ENCODE measurements at places on chromosomes 11 and 22.

DNA sequence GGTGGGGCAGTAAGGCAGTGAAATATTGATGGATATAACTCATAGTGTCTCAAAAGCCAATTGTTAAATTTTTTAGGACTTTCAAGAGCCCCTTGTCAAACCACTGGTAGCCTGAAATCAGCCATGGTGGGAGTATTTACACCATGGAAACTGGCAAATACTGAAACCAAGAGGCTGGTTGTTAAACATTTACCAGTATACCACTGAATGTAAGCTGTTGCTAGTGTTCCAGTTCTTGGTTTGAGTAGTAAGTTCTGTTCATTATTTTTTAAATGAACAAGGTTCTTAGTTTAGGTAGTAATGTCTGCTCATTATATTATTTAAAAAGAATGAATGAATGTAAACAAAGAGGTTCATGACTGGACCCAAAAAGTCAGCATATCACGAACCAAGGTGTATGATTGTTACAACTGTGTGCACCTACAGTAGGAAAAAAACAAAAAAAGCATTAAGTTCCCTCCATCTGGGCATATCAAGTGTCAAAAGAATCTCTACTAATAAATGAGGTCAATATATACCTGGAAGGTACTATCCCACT is 4.5 kb upstream of the EIF3F start:
- DNase-seq, result no peak

- DNase-seq, result no peak
Observed at GRCh38 chr11:111213256-111213655, 32.3 kb upstream of the POU2AF2 start.

DNA sequence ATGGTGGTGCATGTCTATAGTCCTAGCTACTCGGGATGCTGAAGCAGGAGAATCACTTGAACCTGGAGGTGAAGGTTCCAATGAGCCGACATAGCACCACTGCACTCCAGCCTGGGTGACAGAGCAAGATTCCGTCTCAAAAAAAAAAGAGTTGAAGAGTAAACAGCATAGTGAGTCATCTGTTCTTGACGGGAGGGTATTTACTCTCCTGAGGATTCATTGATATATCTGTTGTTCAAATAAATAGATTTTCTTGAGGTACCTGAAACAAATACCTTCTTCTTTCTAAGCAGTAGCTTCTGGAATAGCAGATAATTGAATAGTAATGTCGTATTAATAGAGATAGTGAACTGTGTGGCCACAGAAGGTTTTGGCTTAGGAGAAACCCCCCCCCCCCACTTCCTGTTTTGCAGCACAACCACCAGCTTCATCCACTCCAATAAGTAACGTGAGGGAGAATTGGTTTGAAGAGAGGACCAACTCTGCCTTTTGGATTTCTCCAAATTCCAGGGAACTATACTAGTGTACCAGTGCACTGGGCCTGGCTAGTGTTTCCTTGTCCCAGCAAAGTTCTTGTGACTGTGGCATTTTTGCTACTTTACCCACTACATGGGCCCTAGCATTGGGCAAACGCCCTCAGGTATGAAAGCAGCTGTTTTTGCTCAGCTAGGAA is 90.0 kb downstream of the PRMT3 start:
- DNase-seq, result no peak

DNA sequence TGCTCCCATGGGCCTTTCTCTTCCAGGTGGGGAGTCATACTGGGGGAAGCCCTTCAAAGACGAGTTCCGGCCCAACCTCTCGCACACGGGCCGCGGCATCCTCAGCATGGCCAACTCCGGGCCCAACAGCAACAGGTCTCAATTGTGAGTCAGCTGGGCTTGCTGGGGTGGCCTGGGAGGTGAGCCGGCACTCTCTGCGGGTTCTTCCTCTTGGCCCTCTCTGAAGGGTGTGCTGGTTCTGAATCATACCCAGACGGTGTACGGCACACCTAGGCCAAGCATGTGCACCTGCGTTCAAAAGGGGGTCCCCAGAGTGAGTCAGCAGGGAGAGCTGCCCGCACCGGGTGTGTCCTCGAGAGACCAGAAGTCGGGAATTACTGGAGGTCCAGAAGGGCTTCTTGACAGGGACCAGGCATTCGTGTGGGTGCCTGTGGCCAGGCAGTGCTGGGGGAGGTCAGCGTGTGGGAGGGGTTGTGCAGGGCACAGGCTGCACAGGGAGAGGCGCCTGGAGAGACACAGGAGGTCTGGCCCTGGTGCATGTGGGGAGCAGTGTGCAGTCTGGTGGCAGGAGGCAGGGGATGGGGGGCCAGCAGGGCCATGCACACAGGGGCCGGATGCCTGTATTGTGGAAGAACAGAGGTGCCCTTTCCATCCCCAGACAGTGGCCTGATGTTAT is 23.0 kb downstream of the PPIL2 start:
- DNase-seq, result no peak

DNA sequence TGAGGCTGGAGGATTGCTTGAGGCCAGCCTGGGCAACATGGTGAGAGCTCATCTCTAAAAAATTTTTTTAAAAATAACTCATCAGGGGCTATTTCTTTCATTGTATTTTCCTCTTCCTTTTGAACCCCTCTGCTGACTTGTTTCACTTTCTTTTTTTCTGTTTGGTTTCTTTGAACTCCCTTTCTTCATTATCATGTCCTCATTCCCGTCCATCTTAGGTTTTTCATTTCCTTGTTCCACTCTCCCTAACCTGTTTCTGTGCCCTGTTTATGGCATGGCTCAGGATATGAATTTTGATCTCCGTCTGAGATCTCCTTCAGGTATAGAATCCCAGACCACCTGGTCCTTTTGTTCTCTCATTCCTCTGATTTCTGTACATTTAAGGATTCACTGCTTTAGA is 12.5 kb downstream of the MARK2 start:
- DNase-seq, result no peak

GRCh38 chr11:58003036-58003435 is 20.6 kb upstream of the OR9Q1 start:
- DNase-seq, result no peak

DNA sequence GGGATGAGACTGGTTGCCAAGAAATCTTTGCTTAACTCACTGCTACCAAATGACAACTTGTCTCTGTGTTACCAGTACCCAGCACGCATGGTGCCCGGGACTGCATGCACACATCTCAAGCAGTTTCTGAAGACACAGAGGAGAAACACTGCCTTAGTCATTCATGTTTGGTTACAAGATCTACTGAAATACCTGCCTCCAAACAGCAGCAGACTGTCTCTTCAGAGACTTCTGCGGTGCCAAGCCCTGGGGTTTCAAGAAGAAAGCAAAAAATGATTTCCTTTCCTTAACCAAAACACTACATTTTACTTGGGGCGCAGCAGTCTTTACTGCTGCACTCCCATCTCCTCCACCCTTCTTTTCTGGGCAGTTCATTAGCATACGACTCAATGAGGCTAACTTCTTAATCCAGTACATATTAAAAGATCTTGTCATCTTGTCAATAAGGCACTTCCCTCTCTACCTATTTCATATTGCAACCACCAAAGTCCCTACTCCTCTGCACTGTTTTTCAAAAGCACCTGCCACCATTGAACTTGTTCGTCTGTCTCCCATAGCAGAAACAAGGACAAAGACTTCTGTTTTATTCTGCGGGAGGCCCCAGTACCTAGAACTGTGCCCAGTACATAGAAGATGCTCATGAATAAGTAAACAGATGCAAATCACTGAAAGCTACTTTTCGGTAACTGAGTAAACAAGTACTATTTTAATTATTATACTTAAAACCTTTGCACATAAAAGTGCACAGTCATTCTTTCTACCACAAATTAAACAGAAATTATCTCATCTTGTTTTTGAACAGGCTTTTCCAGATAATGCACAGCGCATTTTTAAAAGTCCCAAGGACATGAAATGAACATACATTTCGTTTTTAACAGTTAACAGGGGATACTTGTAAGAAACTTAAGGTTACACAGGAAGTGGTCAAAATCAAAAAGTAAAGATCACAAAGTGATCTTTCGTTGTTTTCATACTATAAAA is 4.0 kb downstream of the NAP1L4 start:
- no peak for DNase-seq

GRCh38 chr11:16946477-16947282 is 67.5 kb downstream of the PLEKHA7 start:
- DNase-seq, result no peak

- no peak for DNase-seq
Observed at GRCh38 chr11:125251214-125251545, 86.6 kb downstream of the PKNOX2 start.

GRCh38 chr22:37910890-37911672 is 5.0 kb downstream of the MICALL1 start:
- DNase-seq, result no peak

DNA sequence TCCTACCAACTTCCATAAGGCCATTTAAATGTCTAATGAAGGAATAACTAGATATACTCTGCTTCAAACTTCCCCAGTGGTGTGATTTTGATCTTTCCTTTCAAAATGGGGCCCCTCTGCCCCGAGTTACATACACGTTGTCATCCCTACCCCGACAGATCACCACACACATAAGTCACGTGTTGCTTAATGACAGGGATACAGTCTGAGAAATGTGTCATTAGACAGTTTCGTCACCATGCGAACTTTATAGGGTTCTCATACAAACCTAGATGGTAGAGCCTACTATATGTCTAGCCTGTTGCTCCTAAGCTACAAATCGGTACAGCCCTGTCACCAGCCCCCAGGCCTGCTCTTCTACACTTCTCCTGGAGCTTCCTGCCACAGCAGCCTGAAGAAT is 49.8 kb upstream of the SCUBE2 start:
- no peak for DNase-seq

GRCh38 chr11:17831883-17832282 is 97.3 kb downstream of the KCNC1 start:
- no peak for DNase-seq

DNA sequence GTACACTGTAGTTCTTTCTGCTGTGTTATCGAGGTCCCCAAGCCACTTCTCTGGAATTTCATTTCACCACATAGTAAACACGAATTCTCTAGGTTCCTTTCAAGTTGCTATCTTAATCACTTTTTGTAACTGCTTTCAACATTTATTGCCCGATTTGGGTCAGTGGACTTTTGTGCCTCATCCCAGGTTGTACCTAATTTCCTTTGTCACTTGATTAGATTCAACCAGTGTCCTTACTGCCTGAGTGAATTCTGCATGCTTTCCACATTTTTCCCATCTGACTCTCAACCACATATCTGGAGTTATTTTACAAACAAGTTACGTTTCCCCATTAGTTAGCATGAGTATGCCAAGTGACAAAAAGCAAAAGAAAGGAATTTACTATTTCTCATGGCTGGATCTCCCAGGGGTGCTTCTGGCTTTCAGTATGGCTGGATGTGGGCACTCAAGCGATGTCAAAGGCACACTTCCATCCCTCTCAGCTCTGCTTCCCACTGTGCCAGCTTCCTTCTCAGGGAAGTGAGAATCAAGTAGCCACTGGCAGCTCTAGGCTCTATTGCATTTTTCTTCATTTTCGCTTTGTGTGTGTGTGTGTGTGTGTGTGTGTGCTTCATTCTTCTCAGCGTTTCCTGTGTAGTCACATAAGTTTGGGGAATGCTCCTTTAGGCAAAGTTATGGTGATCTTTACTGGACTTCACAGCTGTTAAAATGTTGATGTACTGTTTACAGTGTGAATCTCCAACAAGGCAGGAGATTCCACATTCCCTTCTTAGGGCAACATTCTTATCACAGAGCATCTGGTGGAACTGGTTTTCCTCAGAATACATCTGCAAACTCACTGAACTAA is 128.9 kb downstream of the DBX1 start:
- no peak for DNase-seq

GRCh38 chr22:31148953-31149627 is 8.8 kb upstream of the PLA2G3 start:
- no peak for DNase-seq

DNA sequence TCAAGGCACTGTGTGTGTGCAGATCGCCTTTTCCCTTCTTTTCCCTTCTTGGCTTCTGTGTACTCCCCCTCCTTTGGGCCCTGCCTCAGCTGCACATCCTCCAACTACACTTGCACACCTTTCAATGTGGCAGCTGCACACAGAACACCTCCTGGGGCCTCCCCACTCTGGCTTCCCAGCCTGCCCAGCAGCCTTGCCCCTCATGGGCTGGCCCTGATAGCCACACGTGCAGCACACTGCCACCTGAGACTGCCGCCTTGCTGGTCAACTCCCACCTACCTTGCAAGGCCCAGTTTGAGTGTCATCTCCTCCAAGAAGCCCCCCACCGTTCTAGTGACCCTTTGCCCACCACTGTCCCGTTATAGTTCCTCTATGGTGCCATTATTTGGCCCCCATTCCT is 77.3 kb upstream of the ARFGAP3 start:
- no peak for DNase-seq

GRCh38 chr11:74749965-74750296 is 1.3 kb downstream of the RNF169 start:
- no peak for DNase-seq

DNA sequence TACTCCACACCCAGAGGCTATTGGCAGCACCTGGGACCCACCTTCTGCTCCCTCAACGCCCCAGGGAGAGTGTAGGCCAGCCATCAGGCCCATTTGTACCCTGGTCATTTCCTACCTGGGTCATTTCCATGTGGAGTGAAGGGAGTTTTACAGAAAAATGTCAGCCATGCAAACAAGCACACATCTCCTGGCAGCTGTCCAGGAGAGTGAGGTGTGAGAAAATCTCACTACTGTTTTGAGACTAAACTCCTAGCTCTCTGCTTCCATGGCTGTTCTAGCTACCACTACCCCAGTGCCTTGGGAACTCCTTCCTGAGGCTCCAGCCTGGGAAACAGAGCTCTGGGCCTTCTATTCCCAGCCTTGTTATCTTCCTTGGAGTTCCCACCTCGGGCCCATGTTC is 2.8 kb upstream of the TMPRSS13 start:
- DNase-seq, result peak; percentile 58

DNA sequence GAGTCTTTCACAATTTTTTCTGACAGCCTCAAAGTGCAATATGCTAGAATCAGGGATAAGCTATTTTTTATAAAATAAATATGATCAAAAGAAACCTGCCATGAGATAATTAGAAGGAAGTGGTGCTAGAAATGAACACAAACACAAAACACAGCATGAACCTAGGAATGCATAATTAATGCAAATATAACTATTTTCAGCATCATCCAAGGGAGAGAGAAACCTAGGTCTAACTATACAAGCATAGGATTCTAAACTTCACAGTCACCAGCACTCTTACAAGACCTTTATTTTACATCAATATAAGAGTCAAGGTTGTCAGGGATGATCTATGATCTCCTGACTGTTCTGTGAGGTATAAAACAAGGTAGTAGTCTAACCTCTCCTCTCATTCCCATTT is 29.2 kb downstream of the TTC28 start:
- DNase-seq, result no peak

DNA sequence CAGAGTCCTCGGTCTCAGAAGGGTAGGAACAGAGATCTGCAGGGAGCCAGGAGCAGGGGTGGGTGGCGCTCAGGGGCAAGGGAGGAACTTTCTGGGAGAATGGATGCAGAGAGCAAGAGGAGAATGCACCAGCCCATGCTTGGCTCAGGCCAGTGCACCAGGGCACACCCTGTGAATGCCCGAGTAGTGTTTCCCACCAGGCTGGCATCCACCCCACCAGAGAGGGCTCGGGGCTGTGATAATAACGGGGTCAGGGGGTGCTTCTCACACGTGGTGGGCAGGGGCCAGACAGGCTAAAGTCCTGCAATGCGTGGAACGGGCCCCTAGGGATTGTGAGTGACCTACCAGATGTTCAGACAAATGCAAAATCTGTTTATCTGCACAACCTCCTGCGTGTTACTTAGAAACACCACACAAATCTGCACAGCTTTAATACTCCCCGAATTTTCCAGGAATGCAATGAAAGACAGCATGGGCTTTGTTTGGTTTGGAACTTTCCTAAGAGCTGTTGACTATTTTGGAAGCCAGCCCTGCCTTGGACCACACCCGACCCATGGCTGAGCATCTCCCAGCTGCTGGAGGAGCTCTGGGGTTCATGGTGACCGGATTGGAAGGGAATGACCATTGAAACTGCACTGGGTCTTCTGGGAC is 368.3 kb downstream of the SHANK2 start:
- no peak for DNase-seq

All from stimulated activated CD4-positive, alpha-beta T cell treated with anti-CD3 and anti-CD28 coated beads, Interleukin-1b, Interleukin-23, amount 100 ng/mL, for 24 hours (primary cell).